ENCODE measurements at places on chromosomes 7 and 10.
A peak's percentile ranks its signal among the peaks of the same experiment; 100 is the strongest.

DNA sequence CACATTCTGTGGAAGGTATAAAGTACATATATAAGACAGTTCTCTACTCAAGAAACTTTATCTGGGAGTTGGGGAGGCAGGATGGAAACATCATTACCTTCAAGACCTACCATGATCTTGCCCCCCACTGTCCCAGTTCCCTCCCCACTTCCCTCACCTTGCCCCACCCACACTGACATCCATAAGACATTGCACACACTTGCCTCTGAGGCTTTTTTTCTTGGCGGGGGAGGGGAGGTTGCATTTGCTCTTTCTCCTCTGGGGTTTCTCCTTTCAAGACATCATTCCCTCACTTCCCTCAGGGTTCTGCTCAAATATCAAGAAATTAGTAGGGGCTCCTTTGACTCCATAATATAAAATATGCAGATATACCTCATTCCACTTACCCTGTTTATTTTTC, 276.0 kb downstream of the ARL4A start:
- DNase-seq, result no peak

GRCh38 chr10:60570272-60570865, 180.7 kb upstream of the ANK3 start:
- no peak for DNase-seq

GRCh38 chr7:74093671-74094223, 10.1 kb downstream of the LIMK1 start:
- no peak for DNase-seq

DNA sequence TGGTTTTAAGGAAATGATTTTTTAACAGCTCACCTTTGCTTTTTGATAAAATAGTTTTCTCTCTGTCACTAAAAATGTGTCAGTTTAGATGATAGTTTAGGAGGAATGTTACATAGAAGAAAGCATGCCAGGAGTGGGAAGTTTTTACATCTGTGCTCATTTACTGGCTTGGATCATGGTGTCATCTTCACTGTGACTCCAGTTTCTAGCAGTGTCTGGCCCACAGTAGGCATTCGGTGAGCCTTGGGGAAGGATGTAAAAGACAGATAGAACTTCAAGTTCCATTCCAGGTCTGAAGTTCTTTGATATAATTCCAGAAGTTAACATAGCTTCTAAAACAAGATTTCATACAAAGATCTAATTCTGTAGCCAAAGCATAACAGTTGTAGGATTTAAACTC, 259.2 kb downstream of the BICC1 start:
- no peak for DNase-seq

DNA sequence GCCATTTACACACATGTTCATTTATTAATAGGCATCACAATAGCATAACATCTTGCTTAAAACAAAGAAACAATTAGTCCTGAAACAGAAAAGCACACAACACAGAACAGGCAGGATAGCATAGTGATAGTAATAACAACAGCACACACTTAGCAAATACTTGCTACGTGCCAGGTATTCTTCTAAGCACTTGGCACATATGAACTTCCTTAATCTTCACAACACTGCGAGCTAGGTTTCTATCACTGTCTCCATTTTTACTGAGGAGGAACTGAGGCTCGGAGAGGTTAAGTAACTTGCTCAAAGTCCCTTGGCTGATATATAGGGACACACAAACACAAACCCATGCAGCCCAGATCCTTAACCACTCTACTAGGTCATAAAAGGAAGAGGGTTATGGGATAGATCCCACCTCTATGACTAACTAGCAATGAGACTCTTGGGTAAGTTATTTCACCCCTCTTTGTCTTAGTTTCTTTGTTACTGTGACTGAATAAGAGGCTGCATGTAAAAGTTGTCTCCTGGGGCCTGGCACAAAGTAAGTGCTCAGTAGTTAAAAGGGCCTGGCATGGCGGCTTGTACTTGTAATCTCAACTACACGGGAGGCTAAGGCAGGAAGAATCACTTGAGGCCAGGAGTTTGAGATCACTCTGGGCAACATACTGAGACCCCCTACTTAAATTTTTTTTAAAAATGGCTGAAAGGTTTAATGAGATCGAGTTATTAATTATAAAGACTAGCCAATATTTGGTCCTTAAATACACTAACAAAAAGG, 181.0 kb upstream of the RHOBTB1 start:
- DNase-seq, result no peak

DNA sequence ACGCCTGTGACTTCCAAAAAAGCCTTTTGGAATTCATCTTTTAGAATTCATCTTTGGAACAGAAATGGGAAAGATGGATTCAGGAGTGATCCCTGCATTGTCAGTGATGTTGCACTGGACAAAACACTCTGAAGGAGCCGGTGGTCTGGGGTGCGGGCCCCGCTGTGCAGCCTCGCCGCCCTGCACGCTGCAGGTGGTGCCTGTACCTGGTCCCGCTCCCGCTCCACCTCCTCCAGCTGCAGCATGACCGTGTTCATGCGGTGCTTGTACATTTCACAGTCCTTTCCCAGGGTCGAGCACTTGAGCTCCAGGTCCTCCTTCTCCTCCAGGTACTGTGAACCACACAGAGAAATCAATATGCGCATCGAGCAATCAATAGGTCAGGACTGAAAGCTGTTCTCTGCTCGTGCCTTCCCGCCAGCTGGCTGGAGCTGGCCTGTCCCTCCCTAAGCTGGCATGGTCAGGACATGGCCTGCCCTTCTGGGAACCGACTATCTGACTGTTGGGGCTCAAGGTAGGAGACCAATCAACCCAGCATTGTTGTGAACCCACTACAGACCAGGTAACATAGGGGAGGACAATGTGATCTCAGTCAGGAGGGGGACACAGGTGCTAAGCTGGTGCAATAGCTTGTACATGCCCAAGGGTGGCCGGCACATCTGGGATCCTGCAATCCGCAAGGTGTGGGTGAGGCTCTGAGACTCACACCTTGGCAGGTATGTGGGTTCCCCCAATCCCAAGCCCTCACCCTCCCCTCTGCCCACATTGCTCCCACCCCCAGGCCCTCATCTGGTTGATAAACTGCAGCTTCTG, 93.8 kb upstream of the GNA12 start:
- DNase-seq, result no peak

DNA sequence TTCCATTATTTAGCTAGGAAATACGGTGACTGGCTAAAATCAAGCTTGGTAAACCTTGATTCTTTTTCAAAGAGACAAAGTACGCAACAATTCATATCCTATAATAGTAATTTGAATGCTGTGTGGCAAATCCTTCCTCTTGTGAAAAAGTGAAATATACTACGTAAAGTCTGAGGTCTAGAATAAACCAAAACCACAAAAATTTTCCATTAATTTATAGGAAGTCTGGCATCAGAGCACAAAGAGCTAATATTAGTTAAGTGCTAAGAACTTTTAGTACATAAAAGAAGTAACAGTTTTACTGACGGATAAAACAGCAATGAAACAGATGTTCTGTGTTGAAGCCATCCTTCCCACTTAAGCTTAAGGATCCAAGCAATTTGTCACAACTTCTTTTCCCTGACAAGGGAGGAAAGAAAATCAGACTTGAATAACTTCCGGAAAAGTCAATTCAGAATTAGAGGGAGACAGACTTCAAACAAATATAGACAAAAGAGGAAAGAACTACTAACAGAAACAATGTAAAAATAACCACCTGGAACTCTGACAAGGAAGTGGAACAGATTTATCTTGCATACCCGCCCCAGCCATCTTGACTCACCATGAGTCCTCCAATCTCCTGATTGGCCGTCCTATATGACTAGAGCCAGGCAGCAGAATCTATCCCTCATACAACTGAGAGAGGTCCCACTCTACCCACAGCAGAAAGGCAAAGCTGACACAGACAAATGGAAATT, 34.6 kb downstream of the RHEB start:
- no peak for DNase-seq

- peak; percentile 42 for DNase-seq
Measured at GRCh38 chr10:11161096-11161495, 143.4 kb downstream of the CELF2 start.

GRCh38 chr10:128211064-128211504, 84.9 kb upstream of the MKI67 start:
- DNase-seq, result no peak

GRCh38 chr7:106744563-106745091, 83.7 kb upstream of the CCDC71L start:
- no peak for DNase-seq

DNA sequence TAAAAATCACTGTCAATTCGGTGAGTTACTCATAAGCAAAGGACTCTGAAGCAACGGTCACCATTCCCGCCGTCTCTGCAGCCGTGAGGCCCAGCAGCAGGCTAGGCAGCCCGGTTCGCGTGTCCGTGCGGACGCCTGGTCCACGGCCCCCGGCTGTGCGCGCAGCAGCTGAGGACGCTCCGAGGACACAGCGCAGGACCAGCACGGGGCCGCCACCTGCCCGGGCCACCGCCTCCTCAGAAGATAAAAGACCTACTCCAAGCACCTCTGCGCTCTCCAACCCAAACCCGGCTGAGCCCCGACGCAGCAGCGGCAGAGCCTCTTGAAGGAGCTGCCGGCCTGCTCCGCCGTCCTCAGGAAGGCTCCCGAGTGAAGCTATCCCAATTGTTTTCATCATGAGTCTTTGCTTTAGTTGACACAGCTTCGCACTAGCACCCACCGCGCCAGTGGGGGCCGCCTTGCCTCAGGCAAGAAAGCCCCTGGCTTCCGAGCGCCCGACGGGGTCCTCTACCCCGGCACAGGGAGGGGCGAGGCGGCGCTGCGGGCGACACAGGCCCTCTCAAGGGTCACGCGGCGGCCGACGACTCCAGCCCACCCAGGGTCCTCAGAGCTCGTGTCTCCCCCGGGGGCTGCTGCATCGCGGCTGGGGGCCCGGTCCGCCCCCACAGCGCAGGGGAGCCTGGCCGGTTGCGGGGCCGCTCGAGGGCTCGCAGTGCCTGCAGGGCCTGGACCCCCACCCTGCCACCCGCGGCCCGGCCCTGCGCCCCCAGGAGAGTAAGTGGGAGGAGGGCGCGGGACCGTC, 16.9 kb upstream of the GPR146 start:
- DNase-seq, result no peak

- DNase-seq, result no peak
Measured at GRCh38 chr10:15782851-15783250, 63.1 kb upstream of the ITGA8 start.

GRCh38 chr7:64045301-64046040, at the start of gene ZNF727:
Gene ZNF727, plus strand, starts transcription at chr7:64045434. Its CDS starts 188 bp downstream, at chr7:64045622.
- no peak for DNase-seq

- DNase-seq, result no peak
Measured at GRCh38 chr10:85791818-85792532, 574.6 kb downstream of the GRID1 start.

GRCh38 chr7:112220877-112221434, 14.5 kb downstream of the ZNF277 start:
- no peak for DNase-seq

GRCh38 chr7:101635484-101635883, 6.4 kb upstream of the MYL10 start:
- no peak for DNase-seq

DNA sequence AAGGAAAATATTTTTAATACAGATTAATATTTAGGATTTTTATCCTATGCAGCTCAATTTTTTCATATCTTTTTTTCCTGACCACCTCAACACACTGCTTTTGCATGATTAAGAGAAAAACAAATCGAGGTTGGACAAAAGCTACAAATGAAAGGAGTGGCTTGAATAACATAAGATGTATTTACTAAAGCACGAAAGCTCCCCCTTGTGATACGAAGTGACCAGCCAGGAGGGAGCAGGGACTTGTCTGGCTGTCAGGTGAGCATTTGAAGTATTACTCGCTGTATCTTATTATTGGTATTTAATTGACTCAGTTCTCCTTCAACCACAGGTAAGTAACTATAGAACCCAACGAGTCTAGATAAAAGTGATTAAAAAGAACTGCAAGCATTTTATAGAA, 265.2 kb upstream of the PHF14 start:
- DNase-seq, result no peak

DNA sequence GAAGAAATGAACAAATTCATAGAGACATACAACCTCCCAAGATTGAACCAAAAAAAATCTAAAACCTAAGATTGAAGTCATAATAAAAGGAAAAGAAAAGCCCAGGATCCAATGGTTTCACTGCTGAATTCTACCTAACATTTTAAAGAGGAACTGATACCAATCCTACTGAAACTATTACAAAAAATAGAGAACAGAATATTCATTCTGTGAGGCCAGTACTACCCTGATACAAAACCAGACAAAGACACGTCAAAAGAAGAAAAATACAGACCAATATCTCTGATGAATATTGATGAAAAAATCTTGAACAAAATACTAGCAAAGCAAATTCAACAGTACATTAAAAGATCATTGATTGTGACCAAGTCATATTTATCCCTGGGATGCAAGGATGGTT, 128.5 kb upstream of the STEAP1 start:
- DNase-seq, result no peak

DNA sequence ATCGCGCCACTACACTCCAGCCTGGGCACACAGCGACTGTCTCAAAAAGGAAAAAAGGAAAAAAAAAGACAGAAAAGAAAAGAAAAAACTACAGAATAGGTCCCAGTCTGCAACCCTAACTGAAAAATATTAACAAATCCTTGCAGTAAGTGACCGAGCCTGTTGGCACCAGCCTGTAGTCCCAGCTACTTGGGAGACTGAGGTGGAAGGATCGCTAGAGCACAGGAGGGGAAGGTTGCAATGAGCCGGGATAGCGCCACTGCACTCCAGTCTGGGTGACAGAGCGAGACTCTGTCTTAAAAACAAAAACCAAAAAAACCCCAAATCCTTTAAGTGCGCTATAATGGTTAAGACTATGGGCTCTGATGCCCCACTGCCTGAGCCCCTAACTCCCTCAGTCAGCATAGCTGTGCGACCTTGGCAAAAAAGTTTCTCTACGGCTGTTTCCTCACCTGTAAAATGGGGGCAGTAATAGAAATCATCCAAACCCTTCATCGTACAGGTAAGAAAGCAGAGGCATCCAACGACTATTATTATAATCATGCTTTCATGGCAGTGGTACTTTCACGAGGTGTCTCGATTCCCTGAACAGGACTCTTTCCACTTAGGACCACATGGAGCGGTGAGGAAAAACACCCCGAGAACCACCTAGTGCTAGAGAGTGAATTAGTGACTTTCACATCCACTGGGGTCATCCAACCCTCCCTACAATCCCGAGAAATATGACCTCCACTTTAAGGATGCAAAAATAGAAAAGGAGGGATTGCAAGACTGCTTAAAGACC, 755 bp downstream of the TOMM7 start:
- no peak for DNase-seq

- no peak for DNase-seq
Measured at GRCh38 chr7:136953386-136953785, 84.9 kb downstream of the CHRM2 start.

DNA sequence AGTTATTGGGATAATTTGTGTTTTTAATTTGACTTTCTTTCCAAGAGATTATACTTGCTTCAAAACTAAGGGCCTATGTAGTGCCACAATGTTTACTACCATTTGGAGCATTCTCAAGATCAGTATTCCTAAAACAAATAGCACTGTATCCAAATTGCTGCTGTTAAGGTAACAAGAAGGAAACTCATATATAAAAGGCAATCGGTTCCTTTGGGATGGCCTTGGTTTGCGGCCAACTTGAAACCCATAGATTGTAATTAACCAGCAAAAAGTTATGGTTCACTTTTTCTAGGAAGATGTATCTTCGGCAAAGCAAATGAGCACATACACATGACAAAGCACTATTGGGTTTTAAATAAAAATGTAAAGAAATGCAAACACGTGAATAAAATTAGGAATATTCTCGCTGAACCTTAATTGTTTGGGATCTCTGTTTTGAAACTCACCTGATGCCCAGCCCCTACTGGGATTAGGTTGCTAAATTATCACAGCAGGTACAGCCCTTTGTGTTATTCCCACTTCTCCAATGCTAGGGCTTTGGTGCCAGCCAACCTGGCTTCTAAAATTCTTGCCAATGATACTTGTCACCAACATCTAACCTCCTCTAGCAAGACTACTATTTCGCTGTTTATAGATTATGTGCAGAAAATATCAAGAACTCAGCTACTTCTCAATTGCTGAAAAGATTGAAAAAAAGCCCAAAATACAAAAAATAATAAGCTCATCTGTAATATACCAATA, 16.0 kb downstream of the CDNF start:
- DNase-seq, result no peak

Measured in AML-193 (cell line).